RPMI7951 (cell line): ENCODE measurements at places on chromosomes 7 and 10. TPM values are rescaled to one million over a fixed set of nuclear protein-coding genes. Genes with fewer than 3 reads are reported as not detected.

DNA sequence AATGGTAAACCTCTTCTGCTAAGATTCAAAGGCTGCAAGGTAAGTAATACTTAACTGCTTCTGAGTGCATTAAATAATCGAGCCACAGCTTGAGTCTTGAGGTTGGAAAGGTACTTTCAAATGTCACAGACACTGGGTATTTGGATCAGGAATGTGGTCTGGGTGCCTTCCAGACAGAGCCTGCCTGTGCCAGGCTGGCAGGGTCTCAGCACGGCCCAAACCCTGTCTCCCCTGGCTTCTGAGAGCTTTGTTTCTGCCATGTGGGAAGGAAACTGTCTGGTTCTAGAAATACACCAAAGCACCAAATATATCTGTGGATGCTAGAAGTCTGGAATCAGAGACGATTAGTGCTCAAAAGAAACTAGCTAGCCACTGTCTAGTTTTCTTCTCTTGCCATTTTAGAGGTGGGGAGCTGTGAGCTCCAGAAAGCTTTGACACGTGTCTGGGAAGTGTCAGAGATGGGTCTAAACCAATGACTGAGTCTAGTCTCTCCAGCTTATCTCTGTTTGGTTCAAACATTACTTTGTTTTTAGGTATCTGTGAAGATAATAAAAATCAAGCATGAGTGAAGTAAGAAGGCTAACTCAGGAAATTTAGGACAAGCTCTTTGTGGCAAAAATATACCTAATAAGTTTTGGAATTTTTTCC lies 162.8 kb downstream of the CYP26A1 start:
- DNase-seq, result no peak

GRCh38 chr10:46028584-46029460 lies 1.6 kb downstream of the NCOA4 start:
- DNase-seq, result peak; percentile 60

- peak; percentile 79 for DNase-seq
Observed at GRCh38 chr7:81499262-81500116, 270.4 kb downstream of the HGF start.

GRCh38 chr10:43076876-43077420 lies at the start of gene RET:
RET (plus strand) TSS chr10:43077069; CDS start chr10:43077259, 190 bp downstream.
- DNase-seq, result no peak

DNA sequence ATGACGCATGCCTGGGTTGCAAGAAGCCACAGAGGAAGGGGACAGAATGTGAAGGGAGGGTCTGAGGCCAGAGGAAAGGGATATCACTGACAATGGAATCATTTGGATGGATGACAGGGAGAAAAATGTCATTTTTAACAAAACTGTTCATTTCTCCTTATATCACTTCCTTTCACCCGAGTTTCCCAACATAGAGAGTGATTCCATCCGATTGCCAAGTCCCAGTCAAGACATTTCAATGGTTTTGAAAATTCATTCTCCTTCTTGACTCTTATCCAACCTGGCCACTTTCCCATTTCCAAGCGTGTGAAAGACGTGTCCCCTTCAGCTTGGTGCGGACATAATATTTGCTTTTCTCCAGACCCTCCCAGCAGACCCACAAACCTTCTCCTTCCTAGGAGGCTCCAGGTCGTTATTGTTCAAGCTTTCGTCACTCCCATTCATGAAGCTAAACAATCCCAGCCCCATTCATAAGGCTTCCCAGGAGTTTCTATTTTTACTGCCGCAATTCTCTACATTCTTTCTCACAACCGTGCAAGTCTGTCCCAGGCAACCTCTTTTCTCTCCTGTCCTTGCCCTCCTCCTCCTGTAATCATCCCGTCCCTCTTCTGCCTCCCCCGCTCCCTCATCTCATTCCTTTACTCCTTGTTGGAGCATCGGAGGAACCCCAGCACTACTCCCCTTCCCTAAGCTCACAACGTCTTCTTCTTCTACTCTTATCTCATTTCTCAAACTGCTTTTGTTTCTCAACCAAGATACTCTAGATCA lies 301.3 kb upstream of the KLF6 start:
- no peak for DNase-seq

DNA sequence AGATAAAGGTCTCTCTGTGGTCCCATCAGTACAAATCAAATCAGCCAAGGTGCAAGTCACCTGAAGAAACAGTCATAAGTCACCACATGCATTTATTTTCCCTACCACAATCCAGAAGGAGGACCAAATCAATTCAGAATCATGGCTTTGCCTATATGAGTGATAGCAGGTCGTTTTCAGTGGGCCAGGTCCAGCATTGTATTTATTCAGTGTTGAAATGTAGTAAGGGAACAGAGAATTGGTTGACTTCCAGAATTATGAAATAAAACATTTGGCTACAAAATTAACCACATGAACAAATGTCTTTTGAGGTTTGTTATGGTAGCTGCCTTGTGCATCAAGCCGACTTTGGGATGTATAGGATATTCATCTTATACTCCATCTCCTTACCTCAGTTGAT lies 88.4 kb downstream of the POLR1F start:
- DNase-seq, result no peak

- no peak for DNase-seq
Observed at GRCh38 chr10:46998192-46998591, 87.0 kb downstream of the PTPN20 start.

- DNase-seq, result no peak
Observed at GRCh38 chr7:158366916-158367633, 220.5 kb downstream of the PTPRN2 start.

GRCh38 chr10:6310977-6311376 lies 108.2 kb downstream of the PFKFB3 start:
- DNase-seq, result no peak

DNA sequence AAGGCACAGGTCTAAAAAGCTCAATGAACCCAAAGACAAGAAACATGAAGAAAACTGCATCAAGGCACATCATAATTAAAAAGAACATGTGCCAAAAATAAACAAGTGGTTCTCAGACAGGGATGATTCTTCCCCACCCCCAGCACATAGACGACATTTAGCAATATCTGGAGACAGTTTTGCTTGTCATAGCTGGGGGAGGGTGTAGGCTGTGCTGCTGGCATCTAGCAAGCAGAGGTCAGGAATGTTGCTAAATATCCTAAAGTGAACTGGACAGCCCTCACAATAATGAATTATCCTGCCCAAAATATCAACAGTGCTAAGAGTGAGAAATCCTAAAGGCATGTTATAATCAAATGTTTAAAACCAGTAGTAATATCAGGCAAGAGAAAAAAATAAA lies 122.6 kb downstream of the MICU1 start:
- peak; percentile 5 for DNase-seq

DNA sequence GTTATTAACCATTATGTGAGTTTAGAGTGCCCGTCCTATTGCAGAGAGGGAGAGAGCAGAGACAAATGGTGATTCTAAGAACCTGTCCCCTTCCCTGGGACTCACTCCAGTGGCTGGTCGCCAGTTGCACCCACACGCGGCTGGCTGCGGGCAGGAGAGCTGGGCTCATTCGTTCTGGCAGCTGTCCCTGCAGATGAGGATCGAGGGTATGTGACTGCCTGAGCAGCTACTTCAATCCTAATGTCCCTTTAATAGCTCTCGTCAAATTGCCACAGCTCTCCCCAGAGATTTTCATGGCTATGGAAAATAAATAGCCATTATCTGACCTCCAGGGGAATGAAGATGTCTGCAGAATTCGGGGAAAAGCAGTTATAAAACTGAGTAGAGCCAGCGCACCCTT lies 41.6 kb downstream of the RBM28 start:
- no peak for DNase-seq

- peak; percentile 28 for DNase-seq
Observed at GRCh38 chr7:142454862-142455261, 197.0 kb upstream of the PRSS58 start.

DNA sequence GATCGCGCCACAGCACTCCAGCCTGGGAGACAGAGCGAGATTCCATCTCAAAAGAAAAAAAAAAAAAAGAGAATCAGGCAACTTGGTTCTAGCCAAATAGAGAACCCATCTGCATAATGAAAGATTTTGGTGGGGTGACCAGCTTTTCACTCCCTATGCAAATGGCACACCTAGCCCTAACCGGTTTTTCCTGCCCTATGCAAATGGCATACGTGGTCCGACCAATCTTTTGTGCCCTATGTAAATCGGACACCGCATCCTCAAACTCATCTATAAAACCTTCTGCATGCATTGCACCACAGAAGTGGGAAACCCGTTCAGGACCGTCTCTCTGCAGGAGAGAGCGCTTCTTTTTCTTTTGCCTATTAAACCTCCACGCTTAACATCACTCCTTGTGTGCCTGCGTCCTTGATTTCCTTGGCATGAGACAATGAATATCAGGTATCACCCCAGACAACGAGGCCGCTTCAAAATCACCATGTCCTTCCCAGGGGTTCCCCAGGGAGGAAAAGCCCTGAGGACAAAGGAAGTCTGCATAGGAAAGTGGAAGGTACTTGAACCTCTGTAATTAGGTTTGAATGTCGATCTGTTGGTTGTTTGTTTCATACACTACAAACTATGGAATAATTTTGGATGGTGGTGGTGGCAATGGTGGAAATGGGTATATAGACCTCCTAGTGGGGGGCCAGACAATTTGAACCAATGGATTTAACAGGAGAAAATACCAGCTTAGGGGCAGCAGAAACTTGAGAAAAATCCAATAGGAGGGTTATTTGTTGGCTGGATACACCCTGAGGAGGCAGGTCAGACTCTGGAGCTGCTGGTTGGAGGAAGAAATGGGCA lies 396.2 kb downstream of the TYW1 start:
- DNase-seq, result no peak

DNA sequence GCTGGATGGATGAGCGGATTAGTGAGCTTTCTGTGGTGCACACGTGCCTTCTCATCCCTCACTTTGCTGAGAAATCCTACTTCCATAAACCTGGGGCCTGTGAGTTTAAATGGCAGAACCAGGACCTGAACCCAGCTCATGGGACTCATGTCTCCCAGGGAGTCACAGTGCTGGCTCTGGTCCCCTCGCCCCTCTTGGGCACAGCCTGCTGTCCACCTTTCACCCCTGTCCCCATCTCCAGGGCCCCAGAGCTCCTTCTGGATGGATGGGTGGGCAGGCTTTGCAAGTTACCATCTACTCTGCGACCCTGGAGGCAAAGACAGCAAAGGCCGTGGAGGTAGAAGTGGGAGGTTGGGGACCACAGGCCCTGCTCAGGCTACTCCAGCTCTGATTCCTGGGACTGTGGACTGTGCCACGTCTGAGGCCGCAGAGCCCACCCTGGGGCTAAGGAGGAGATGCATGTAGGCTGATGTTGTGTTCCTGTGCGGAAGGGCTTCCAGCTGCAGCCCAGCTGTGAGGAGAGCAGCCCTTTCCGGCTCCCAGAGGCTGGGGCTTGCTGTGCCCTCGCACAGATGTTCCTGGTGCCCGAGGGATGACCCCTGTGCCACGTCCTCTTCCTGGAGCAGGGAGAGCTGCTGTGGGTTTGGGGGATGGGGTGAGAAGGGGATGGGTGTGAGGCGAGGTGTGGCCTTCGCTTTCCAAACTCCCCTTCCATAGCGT lies 40.3 kb downstream of the PRF1 start:
- peak; percentile 97 for DNase-seq

DNA sequence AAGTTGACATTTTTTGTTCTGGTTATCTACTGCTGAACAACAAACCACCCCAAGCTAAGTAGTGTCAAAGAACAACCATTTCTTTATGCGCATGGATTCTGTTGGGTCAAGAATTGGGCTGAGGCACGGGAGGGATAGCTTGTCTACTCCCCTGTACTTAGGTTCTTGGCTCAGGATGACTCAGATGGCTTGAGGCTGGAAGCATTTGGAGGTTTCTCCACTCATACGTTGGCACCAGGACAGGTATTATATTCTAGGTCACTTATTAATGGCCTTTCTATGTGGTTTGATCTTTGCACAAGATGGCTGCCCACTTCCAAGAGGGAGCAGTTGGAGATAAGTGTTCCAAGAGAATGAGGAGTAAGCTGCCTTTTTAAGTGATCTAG lies 11.8 kb upstream of the TFAM start:
- DNase-seq, result peak; percentile 66

DNA sequence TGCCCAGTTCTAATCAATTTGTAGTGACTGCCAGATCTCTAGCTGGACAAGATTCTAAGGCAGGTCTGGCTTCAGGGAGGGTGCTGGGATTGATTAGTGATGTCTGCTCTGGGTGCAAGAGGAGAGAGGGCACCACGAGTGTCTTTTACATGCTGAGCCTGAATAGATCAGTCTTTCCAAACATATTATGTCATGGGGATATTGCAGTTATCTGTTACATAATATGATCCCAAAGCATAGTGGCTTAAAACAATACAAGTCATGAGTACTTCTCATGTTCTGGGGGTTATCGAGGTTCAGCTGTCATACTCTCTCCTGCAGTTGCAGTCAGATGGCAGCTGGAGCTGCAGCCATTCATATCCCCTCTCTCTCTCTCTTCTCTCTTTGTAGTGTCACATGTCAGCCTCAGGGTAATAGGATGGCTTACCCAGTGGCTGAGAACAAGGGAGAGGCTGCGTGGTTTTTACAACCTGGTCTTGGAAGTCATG lies 26.0 kb downstream of the SLC29A3 start:
- no peak for DNase-seq

DNA sequence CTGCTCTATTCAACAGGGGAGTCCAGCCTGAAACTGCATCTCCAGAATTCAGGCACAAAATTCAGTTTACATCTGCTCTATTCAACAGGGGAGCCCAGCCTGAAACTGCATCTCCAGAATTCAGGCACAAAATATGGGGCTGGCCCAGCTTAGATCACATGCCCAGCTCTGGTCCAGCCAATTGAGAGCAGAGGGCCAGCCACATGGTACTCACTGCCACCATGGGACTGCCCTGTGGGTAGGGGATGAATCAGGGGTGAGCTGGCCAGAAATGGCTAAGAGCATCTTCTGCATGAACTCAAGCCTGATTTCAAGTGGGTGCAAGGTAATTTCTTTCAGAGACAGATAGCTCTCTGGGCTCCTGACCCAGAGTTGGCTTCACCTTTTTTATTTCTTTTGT lies 156.6 kb upstream of the LYZL2 start:
- peak; percentile 88 for DNase-seq

DNA sequence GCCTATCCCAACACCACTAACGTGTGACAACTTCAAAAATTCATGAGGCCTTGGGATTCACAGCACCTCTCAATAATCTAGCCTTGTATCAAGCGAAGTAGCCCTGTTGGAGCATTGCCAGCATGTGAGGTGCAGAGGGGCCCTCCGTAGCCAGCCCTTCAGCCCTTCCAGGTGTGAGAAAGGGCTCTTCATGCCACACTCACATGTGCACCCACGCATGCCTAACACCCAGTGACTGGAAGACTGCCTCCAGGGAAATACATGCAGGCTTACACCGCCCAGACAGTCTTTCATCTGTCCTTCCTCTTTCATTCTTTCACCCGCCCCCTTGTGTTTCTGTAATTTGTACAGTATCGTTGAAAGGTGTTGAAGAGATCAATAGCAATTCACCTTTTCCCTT lies 26.1 kb downstream of the LRRC4 start:
- DNase-seq, result no peak

Gene VCL
- 62.7 and 66.2 TPM in 2 replicates for total RNA-seq

Gene VPS37D
- total RNA-seq, result 2.0 and 2.1 TPM in 2 replicates

Gene COMTD1
- total RNA-seq, result 3.5 and 9.1 TPM in 2 replicates

Gene GRID2IP
- total RNA-seq, result not detected in 2 replicates

Gene PHYHIPL
- total RNA-seq, result not detected in 2 replicates

Gene NRF1
- total RNA-seq, result 7.2 and 8.7 TPM in 2 replicates

Gene GOLGA7B
- total RNA-seq, result 2.9 and 3.1 TPM in 2 replicates

Gene SFTPD
- total RNA-seq, result not detected in 2 replicates
